Heart left ventricle (tissue), 16 donors: ENCODE measurements at places on chromosomes 6 and 20.
A peak's percentile ranks its signal among the peaks of the same experiment; 100 is the strongest.

DNA sequence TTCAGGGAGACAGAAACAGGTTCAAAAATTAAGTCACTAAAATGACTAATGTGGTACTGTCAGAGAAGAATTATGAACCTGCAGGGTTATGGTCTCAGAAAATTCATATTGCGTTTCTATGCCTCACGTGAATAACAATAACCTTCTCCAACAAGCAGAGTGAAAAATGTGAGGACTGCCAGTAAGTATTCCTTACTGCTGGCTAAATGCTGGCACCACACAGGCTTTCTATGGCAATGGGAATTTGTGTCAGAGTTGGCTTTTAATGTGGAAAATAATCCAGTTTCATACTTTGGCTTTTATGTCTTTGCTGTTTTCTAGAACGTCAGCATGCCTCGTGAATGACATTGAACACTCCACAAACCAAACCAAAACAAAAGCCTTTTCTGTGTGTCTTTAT is 656.0 kb downstream of the KIF16B start:
- DNase-seq: no peak

DNA sequence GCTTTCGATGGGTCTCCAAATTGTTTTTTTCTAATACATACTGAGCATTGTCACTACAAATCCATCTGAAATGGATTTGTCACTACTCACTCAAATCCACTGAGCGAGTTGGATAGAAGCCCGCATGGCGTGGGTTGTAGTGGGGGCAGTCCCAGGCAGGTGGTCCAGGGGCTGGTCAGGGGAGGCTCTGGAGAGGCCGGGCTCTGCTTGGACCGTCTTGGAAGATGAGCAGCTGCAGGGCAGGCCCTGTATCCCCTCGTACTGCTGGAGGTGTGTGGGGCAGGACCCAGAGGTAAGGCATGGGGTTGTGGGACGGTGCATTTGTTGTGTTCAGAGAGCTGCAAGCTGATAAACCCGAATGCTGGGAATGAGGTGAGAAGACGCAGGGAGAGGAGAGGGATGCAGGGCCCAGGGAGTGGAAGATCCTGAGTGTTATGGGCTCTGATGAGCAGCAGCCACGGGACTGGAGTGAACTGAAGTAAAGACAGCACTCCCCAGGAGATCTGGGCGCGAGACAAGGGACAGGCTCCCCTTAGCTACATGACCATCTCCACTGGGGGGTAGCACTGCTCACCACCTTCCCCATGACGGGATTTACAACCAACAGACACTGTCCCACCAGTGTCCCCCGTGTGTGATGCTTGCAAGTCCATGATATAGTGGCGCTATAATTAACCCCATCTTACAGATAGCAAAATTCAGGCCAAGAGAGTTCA is 45.9 kb downstream of the PSMG4 start:
- DNase-seq: no peak

DNA sequence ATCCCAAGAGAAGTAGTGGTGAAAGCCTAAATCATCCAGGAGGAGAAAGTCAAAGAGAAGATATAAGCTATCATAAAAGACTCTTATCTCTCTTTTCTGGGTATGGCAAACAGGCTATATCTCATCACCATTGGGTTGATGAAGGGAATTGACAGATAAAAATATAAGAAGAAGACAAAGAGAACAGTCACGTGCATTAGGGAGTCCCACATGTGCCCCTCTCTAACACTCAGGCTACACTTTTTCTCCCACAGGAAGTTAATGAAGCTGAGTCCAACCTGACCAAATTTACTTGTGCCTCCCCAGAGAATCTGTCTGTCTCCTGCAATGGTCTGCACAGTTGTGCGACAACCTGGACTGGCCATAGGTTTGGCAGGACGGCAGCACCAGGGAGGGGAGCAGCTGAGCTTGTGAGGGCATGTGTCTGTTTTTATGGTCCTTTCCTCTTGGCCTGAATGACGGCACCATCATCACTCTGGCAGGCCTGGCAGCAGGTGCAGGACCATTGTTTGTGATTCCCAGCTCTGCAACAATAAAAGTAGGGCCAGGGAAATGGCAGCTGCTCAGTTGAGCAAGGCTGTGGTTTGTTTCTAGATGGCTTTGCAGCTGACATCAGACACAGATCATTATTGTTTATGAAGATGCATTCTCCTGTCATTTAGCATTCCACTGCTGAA is 144.5 kb upstream of the MCHR2 start:
- no peak for DNase-seq

DNA sequence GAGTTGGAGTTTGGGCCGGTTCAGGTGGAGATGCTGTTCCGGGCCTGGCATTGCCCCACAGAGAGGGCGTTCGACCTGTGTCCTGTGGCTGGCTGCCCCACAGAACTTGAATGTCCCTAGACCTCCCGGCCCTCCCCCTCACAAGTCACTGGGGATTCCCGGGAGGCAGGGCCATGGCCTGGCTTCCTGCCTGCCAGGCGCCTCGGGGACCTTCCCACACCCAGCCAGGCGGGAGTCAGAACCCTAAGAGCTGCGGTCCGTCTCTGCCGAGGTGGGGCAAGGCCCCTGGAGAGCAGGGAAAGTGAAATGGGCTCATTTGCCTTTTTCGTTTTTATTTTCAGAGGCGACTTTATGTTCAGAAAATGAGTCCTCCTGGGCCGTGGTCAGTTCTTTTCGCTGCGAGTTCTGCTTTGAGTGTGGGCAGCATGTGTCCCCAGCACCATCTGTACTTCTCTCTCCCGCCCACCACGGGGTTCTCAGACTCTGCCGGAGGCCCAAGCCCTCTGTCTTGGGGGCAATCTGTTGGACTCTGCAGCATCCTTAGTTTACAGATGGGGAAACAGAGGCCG is 8.5 kb downstream of the RBM38 start:
- DNase-seq: peak; percentile 68

GRCh38 chr20:43309266-43309665 is 119.6 kb upstream of the PTPRT start:
- DNase-seq: no peak

- DNase-seq: no peak
These were observed 14.5 kb downstream of the TMX4 start for GRCh38 chr20:8005033-8005432.

DNA sequence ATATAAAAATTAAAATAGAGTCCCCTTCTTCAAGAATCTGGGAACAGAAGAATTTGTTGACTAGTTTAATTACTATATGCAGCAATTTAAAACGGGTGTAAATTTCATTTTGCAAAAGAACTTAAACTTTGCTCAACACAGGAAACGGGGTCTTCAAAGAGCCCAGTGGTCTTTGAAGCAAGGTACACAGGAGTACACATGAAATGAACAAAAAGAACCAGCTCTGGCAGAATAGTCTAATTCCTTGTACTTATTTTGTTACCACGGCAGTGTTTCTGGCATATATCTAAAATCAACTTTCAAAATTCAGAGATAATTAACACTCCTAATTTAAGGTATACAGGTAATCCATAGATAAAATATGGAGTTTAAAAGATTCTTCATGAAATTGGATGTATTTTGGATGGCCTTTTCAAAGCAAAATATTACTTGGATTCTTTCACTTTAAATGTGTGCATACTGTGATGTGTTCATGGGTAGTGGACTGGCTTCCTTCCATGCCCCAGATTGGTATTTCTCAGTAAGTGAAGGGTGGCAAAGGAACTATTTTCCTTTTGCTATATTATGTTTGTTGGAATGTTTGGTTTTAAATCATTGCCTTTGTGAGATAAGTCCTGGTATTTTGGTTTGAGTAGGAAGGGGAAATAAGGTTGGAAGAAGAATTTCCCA is 96.8 kb upstream of the THEMIS start:
- DNase-seq: no peak

DNA sequence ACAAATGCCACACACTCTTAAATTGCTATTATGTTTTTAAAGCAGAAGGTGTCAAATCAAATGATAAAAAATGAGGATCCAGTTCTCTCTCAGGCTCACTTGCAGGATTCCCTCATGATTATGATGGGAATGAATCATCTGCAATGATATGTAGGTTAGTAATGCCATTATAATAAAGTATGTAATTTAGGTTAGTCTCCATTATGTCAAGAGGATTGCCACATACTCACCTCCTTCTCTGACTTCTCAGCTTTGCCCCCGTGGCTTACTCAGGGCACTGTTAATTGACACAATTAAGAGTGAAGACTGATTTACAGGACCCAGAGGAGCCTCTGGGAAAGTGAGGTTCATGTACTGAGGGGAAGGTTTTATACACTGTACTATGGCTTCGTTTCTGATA is 591.7 kb upstream of the NRSN1 start:
- no peak for DNase-seq

- peak; percentile 88 for DNase-seq
These were observed 539.4 kb upstream of the JARID2 start for GRCh38 chr6:14706378-14706929.

DNA sequence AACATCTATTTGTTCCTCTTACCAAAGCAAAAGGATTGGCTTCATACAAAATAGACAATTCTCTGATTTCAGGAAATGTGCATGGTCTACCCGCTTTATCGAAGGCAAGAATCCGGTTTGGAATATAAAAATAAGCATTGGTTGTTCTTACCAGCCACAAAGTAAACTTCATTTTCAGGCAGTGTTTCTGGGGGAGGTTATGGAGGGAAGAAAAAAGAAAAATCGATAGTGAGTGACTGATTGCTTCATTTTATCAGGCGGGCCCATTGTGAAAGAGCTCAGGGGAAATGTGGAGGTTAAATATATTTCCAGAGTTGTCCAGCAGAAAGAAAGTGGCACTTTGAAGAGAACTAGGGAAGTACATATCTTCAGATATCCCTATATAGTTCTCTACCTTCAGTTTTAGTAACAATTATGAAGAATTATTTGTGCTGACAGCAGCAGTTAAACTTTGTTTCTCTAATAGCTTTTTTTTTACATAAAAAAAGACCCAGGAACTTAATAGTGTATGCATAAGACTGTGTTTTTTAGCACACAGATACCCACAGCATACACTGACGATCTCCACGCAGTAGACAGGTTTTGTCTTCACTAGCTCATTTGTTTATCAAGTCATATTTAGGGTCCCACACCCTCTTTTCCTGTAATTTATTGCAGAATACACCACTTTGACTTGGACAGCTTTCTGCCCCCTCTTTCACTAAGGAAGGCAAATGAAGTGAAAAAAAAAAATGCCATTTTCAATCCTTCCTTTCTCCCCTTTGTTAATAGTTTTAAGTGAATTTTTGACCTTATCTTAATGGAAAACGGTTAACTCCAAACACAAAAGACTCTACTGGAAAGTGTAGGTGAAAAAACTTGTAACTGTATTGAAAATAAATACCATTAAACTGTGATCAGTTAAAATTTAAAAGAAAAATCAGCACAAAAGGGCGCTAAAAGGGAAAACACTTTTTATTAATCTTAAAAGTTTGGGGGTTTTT is 2.9 kb downstream of the POU3F2 start:
- no peak for DNase-seq

GRCh38 chr20:3172126-3172932 is 1.0 kb downstream of the LZTS3 start:
- no peak for DNase-seq

GRCh38 chr20:63782051-63782471 is 42.5 kb downstream of the SLC2A4RG start:
- no peak for DNase-seq

GRCh38 chr6:133085896-133086295 is 155.3 kb upstream of the EYA4 start:
- DNase-seq: no peak

GRCh38 chr20:14559612-14560011 is 222.2 kb upstream of the FLRT3 start:
- DNase-seq: no peak
